Effector memory CD4-positive, alpha-beta T cell (primary cell): ENCODE measurements at places on chromosomes 11 and 22.

- DNase-seq = no peak
These were observed 10.9 kb downstream of the MICAL3 start for GRCh38 chr22:18013436-18013835.

GRCh38 chr11:79430280-79430679 is 10.6 kb downstream of the TENM4 start:
- DNase-seq = no peak

DNA sequence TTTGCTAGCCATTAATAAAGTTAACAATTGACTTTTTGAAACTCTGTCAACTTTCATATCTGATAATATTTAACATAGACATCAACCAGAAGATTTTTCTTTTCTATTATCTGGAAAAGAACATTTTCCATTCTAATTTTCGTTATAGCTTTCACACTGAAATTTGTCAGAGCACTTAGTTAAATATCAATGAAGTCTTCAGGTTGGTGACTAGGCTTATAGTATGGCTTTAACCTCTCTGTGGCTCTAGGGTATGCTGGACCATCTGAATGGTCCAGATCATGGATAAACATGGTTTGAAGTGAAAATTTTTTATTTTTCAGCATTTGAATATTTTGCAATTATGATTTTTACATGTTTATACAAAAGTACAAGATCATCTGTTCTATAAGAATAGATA is 548.1 kb downstream of the CNTN5 start:
- no peak for DNase-seq

DNA sequence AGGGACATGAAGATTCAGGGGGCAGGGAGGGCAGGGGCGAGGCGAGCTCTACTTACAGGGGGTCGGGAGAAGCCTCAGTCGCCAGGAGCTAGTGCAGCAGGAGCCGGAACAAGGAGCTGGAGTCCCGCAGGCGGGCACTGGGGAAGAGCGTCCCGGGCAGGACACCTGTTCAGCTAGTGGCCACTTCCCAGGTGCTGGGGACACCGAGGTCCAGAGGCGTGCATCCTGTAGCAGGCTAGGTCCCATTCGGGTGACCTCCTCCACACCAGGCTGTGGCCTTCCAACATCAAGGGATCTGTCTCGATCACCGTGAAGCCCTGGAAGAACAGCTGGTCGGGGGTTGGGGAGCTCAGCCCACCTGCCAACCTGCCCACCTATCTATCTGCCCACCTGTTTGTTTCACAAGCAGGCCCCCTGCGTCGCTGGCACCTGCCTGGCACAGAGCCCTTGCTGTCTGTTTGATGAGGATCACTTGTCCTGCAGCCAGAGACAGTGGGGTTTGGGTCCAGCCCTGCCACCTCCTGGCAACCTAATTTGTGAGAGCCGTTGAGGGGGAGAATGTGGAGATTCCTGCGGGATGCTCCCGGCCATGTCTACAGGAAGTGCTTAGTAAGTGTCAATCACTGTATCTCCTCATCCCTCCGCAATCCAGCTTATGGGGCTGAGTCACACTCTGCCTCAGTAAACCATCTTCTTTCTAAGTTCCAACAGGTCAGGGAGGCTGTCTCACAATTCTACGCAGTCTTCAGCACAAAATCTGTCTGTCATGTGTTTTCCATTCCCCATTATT is 940.9 kb downstream of the BRD1 start:
- no peak for DNase-seq

DNA sequence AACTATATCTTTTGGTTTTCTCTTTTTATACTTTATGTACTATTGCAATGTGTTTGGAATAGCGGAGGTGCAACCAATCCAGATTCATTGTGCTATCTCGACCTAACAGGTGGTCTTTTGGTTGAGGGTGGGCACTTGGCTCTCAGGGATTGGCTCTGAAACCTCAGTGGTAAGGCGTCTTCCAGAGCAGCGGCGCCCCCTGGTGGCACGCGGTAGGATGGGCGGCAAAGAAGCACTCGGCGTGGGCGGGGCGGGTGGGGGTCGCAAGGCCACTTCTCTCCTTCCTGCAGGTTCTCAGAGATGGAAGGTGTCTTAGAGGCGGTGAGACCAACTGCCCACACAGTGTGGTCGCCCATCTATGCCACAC is 19.2 kb upstream of the PLET1 start:
- peak; percentile 67 for DNase-seq

DNA sequence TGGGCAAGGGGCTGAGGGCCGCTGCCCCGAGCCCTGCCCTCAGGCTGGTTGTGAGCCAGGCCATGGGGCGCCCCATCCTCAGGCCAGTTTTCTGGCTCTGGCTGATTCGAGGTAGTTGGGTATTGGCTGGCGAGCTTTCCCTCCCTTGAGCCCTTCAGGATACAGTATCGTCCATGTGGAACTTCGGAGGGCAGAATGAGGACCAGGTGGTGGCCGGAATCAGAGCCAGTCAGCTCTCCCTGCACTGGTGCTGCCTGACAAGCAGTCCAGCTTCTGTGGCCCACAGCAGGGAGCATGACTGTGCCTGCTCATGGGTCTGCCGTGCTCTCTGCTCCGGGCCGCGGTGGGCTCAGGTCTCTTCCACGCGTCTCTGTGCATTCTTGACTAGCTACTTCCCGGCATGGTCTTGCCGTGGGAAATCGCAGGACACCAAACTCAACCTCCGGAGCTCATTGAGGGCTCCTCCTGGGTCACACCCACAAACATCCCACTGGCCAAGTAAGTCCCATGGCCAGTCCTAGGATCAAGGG is 1289.3 kb downstream of the BRD1 start:
- DNase-seq = no peak

GRCh38 chr11:67698247-67698646 is 23.8 kb upstream of the ALDH3B2 start:
- DNase-seq = no peak

GRCh38 chr11:110134110-110134509 is 40.9 kb downstream of the ZC3H12C start:
- no peak for DNase-seq

DNA sequence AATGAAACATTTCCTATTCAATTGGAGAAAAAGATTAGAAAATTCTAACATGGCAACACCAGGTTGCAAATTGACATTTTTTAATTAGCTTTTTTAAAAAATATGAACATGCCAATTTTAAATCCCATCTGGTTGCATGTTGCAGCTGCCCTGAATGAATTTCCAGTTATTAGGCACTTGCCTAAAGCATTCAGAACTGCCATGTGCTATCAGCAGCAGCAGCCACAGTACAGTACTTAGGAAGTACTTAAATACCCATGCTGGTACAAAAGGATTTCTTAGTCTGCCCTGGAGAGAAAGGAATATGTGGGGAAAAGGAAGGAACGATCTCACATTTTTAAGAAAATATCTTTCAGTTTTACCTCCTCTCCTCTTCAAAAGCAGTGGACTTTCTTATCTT is 46.2 kb downstream of the FAM168A start:
- DNase-seq = no peak

DNA sequence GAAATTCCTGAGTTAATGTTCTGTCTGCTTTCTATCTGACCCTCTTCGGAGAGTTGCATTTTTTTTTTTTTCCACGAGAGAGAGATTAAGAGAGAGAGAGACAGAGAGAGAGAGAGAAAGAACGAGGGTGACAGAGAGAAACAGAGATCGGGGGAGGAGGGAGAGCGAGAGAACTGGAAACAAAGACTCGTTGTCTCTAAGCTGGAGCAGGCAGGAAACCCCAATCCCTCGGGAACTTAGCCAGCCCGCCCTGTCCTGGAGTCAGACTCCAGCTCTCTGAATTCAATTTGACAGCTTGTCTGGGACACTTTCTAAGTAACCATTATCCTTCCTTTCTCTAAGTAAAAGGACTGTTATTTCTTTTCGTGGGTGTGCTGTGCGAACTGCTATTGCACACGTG is 76.9 kb downstream of the KCNJ1 start:
- no peak for DNase-seq

- no peak for DNase-seq
These were observed 21.4 kb upstream of the AMOTL1 start for GRCh38 chr11:94746721-94747120.
